ENCODE measurements at places on chromosomes 7 and 10.

DNA sequence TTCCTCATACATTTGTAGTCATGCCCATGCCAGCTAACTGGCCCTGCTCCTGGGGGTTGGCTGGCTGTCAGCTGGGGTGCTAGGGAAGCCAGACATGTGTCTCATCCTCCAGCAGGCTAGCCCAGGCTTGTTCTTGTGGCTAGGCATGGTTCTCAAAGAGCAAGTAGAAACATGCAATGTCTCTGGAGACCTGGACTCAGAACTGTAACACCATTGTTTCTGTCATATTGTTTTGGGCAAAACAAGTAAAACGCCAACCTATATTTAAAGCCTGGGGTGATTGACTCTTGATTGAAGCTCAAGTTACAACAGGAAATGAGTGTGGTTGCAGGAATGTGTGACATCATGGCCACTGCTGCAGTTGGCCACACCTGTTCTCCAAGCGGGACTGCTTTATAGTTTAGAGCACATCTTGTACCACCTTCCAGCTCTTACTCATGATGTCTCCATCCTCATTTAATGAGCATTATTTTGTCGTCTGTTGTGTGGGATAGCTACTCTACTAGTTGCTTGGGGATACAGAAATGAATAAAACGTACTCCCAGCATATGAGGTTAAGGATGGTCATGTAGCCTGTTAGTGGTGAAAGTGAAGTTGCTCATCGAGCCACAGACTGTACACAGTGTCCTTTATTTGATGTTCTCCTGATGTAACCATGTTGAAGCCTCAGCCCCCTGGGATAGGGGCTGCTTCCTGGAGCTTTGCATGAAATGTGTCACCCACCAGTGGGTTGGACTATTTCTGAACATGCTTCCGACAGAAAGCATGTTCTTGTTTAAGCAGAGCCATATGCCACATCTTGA lies 168.4 kb downstream of the SORCS3 start:
- no peak for DNase-seq

GRCh38 chr7:130486114-130486953 lies 5.6 kb upstream of the MEST start:
- DNase-seq, result peak; percentile 16

DNA sequence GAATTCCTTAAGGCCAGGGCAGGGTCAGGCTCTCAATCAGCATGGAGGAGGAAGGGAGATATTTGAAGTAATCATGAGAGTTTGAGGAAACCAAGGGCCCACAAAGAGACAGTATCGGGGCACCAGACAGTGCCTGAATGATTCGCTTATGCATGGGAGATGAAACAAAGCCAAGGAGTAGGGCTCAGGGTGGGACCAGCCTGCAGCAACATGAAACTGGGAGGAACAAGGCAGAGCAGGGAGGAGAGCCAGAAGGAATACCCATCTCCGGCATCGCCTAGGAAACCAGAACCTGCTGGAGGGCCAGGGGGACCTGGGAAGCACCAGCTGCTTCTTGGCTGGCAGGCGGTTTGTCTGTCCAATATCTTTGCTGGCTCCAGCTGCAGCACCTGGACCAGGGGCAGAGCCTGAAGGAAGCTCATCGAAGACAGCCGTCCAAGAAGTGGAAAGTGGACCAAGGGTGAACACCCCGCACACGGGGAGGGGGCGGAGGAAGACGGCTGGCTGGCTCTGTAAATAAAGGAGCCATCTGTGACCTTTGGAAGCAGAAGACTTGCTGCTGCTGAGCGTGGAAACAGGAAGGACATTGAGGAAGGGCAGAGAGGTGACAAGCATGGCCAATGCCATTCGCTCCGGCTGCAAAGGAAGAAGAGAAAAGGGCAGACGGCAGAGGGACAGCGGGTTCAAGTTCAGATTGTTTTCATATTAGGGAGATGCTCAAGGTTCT lies 34.4 kb upstream of the ECHDC3 start:
- DNase-seq, result no peak

DNA sequence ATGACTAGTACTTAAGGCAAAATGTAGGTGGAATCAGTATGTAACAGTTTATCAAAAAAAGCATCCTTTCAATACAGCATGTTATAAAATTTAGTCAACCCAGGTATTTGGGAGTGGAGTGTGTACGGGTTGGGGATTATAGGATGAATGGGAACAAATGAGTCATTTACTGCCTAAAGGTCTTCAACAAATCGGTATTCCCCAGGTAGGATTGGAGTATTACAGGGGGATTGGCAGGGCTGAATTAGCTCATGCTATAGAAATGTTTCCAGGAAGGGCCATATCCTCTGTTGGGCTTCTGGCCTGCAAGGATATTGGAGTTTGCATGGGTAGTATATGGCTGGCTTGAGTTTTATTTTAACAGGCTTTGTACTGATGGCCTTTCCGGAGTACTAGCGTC lies 723.7 kb downstream of the SORCS1 start:
- DNase-seq, result no peak

DNA sequence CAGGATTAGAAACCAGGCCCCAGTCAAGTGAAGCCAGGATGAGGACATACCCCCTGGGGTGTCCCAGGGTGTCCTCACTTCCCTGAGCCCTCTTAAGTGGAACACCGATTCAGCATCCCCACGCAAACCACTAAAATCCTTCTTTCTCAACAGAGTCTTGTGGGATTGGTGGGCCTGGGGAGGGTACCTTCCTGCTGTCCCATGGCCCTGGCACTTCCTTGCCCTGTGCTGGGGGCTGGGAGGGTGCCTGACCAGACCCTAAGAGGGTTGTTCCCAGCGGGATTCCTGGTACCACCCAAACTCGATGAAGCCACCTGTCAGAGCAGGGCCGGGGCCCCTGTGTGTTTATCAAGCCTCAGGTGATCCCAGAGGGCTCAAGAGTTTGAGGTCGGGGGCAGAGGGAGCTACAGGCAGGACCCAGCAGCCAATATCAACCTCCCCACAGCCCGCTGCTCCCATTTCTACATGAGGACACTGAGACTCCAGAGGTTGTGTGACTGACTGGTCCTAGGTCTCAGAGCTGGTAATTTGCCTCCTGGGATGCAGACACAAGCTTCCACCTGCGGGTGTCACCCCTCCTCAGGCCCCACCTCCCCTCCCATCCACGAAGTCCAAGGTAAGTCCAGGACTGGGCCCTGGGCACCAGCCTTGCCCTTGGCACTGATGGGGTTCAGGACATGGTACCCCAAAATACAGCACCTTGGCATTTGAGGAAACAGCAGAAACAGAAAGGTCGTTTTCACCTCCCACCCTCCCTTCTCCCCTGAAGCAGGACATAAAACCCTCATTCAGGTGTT lies 31.4 kb downstream of the OAT start:
- DNase-seq, result no peak

GRCh38 chr10:105950410-105950809 lies 1214.1 kb downstream of the SORCS1 start:
- no peak for DNase-seq

- no peak for DNase-seq
Measured at GRCh38 chr10:123995461-123996131, 97.8 kb downstream of the CHST15 start.

GRCh38 chr10:17426263-17426750 lies 28.1 kb downstream of the ST8SIA6 start:
- no peak for DNase-seq

GRCh38 chr7:33698041-33698440 lies 207.3 kb upstream of the BMPER start:
- no peak for DNase-seq

DNA sequence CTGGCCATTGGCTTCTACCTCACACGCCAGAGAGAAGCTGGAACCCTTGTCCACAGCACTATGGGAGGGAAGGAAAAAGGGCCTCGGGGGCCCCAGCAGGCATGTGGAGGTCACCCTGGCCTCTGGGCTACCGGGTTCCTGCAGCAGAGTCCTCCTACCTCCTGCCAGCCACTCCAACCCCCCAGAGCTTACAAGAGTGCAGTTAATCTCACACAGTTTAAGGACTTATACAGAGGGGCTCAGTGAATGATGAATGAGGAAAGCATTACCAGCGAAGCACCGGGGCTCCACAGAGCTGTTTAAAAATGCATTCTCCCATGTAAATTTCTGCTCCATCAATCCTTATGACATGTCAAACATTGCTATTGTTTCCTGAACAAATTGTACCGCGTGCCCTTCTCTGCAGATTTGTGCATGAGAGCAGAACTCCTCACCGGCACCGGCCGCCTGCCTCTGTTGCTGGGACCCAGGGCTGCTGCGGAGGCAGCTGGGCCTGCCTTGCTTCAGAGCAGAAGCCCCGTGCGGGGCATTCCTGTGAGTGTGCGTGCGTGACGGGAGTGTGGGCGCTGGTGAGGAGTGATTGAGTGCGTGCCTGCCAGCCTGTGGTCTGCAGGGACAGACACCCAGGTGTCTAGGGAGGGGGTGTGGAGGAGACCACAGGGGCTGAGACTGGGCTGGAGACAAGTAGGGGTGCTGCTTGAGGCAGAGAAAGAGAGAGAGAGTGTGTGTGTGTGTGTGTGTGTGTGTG lies 52.8 kb downstream of the C10orf105 start:
- no peak for DNase-seq

DNA sequence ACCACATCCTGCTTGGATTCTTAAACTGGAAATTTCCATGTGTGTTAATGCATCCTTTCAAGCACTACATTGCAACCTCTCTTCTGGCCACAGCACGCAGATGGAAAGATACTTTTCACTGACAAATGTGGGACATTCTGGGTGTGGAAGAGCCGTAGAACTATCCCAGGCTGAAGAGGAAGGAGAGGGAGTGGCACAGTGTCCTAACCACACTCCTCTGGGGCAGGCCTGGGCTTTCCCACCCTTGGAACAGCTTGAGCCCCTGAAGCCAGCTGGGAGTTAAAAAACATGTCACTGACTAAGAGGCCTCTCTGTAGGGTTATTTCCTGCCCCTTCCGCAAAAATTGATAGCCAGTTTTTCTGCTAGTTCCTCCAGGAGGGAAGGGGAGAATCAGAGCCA lies 34.0 kb upstream of the DNMBP start:
- DNase-seq, result no peak

DNA sequence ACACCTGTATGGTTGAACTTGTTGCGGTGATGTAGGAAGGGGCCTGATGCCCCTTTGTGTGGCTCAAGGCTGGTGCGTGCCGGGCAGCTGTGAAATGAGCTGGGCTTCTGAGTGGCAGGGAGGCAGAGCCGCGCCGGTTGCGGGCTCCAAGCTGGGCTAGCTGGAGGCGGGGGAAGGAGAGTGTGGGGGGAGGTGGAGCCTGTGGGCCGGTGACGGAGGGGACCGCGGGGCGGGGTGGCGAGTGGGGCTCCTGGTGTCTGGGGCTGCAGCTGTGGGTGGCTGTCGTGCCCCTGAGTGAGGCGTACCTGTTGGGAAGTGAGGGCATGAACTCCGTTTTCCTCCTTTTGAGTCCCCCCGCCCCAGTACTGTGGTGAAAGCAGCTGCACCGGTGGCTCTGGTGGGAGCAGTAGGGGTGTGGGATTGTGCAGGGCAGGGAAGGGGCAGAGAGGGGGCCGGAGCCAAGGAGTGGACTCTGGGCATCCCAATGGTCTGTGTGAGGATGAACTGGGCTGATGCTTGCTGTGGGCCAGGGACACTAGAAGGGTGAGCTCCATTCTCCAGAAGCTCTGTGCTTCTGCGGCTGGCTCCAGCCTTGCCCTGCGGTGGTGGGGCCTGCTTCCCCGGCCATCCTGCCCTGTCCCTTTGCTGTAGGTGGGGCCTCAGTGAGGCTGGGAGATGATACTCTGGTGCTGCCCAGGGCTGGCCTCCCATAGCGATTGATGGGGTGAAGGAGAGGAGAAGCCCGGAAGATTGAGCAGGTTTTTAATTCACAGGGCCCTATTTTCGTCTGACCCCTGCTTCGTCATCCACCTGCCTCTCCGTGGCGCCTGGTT lies 41.7 kb downstream of the INPP5A start:
- DNase-seq, result no peak

DNA sequence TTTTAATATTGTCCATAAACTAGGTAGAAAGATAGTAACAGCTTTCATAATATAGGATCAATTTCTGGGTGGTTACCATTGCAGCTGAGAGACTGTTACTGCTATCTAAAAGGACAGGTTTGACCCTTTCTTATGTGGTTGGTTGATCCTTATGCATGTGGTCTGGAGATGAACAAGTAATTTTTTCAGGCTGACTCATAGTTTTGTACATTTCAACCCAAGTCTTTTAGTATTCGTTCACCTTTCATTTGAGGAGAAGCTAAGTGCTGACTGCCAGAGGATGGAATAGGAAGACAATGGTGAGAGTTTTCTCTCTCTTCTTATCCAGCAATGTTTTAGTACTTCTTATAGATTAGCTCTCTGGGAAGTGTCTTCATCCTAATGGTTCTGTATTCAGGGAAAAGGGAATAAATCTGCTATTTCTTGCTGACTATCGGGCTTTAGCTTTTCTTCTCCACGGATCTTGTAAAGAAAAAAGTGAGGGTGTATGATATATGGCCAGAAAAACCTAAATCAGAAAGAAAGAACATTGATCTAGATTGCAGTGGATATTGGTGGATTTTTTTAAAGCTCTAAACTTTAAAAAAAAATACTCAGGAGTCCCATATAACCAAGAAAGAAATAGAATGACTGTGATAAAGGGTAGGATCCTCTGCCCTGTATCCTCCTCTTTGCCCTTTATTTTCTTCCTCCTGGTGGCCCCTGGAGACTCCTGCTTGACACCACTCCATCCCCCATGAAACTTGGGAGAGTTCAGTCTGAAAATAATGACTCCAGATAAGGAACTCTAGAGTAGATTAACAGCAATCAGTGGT lies 88.0 kb downstream of the CPED1 start:
- DNase-seq, result no peak

- DNase-seq, result no peak
Measured at GRCh38 chr7:40536421-40536820, 401.6 kb downstream of the SUGCT start.

DNA sequence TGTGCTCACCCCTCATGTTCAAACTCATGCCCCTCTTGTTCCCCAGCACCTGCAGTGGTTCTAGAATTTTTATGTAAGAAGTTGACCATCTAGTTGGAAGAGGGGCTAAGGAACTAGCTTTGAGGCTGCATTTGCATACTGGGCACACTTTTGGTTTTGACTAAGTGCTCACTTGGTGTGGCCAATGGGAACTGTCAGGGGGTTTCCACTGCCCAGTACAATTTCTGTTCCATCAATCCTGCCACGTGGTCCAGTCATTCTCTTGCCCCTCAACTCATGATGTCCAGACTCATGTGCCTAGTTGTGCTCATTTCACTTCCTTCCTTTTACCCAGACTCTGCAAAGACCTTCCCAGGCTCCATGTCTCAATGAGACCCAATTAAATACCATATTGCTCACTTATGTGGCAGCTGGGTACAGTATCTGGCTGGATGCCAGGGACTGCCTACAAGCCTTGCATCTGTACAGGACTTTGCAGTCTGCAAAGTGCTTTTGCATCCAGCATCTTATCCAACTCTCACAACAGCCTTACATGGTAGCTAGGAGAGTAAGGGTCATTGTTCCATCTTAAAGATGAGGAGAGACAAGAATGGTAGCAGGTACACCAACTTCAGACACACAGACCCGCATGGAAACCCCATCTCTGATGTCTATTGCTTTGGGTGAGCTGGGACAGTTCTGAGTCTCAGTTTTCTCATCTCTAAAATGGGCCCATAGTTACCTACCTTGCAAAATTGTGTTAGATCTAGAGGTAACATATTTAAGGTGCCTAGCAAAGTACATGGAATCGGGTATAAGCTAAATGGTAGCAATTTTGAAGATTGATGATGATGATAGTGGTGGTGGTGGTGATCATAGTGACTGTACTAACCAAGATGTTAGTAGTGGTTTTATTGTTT lies 30.1 kb upstream of the KCNMA1 start:
- no peak for DNase-seq
